Islet precursor cell (in vitro differentiated cells): ENCODE measurements at places on chromosomes 5 and 9.

- DNase-seq: no peak
These were observed 373.6 kb downstream of the ADGRV1 start for GRCh38 chr5:90932052-90932699.

GRCh38 chr9:24846248-24846912 is 300.7 kb upstream of the IZUMO3 start:
- no peak for DNase-seq

DNA sequence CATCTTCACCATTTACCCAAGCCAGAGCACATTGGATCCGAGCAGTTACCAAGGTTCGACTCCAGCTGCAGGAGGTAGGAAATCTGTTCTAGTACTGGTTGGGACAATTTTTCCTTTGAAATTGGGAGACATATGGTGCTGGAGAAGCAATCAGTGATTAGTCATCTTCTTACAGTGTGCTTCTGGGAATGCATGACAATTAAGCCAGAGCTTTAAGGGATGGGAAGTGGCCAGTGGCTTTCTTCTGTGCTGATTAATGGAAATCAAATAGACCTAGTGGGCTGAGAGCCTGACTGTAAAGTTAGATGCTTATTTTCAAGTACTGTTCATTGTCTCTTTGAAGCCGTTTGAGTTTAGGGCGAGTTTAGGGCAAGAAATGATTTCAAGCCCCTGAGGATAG is 152.1 kb downstream of the UNC13B start:
- DNase-seq: no peak

- DNase-seq: no peak
These were observed 33.0 kb downstream of the ITK start for GRCh38 chr5:157213527-157214243.

DNA sequence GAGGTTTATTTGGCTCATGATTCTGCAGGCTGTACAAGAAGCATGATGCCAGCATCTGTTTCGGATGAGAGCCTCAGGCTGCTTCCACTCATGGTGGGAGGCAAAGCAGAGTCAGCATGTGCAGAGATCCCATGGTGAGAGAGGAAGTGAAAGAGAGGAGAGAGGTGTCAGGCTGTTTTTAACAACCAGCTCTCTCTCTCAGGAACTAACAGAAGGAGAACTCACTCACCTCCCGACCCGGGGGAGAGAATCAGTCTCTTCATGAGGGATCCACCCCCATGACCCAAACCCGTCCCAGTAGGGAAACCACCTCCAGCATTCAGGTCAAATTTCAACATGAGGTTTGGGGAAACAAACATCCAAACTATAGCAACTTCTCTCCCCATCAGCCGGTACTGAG is 187.7 kb downstream of the ENC1 start:
- DNase-seq: no peak

DNA sequence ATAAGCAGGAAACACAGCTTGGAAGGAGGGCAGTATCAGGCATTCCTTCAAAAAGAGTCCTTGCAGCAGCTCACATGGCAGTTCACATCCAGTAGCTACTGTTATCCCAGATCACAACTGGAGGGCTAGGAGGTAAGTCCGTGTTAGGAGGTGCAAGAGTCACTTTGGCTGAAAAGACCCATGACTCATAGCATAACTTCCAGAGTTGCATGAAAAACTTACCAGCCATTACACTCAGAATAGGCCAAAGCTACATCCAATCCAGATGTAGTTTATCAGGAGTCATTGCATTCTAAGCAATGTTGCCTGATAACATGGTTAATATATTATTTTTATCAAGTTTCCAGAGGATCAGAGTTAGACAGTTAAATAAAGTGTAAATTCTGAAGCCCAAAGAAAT is 1126.4 kb upstream of the SEMA6A start:
- DNase-seq: no peak

- DNase-seq: no peak
These were observed 12.7 kb upstream of the TRIM32 start for GRCh38 chr9:116674210-116674980.

DNA sequence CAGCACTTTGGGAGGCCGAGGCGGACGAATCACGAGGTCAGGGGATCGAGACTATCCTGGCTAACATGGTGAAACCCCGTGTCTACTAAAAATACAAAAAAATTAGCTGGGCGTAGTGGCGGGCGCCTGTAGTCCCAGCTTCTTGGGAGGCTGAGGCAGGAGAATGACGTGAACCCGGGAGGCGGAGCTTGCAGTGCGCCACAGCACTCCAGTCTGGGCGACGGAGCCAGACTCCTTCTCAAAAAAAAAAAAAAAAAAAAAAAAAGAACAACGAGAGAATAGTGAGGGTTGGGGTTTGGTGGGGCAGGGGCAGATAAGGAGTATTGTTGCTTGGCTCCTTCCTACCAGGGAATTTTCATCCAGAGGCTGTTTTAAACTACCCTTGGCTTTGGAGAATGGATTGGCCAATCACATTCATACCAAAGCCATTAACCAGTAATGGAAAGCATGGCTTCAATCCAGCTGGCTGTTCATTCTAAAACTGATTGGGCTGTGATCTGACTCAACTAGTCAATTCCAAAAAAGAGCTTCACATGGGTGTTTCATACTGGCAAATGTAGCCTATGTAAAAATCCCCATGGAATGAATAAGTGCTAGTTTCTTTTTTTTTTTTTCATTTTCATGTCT is 64.4 kb downstream of the PLCXD3 start:
- DNase-seq: no peak

GRCh38 chr5:114727358-114727757 is 365.5 kb downstream of the KCNN2 start:
- no peak for DNase-seq

DNA sequence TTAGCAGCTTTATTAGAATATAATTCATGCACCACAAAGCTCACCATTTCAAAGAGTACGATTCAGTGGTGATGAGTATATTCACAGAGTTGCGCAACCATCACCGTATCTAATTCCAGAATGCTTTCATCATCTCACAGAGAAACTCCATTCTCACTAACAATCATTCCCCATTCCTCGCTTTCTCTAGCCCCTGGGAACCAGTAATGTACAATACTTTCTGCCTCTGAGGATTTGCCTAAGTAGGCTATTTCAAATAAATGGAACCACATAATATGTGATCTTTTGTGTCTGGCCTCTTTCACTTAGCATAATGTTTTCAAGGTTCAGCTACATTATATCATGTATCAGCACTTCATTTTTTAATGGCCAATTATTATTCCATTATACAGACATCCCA is 145.1 kb upstream of the ADAMTS16 start:
- no peak for DNase-seq

DNA sequence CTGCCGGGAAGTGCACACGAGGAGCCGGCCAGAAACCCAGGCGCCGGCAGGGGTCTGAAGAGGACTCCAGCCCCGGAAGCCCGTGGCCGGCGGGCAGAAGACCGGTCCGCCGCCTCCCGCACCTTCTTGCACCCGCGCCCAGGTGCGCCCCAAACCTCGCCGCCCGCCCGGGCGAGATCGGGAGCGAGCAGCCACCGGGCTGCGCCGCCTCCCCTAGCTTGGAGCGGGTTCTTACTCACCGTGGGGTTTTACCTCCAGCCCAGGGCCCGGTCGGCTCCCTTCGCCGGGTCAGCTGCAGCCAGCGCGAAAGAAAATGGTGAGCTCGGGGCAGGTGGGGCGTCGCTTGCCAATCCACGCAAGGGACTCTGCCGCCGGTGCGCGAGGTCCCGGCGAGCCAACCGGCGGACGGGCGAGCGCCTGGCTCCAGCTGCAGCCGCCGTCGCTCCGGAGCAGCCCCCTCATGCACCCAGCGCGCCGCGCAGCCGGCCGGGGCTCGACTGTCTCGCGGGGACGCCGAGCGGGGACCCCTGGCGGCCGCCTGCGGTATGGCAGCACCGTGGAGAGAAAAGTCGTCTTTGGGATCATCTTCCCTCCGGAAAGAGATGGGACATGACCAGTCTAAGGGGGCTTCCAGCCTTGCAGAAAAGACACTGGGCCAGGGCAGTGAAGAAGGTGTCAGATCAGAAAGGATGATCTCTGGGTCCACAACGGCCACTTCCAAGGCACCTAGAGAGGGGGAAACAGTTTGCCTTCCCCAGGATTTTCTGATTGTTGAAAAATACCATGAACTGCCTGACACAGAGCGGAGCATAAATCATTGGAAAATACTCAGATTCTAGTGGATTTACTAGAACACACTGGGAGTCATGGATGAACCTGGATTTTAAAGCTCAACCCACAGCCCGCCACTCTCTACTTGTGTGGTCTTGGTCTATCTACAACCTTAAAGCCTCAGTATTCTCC is at the start of gene MOB3B:
Gene MOB3B (minus strand): TSS at position 499 of the 963 bp plus-strand sequence. CDS start 74,264 bp downstream, outside the sequence.
- DNase-seq: peak; percentile 92

GRCh38 chr9:134393582-134394280 is 67.5 kb downstream of the RXRA start:
- no peak for DNase-seq

DNA sequence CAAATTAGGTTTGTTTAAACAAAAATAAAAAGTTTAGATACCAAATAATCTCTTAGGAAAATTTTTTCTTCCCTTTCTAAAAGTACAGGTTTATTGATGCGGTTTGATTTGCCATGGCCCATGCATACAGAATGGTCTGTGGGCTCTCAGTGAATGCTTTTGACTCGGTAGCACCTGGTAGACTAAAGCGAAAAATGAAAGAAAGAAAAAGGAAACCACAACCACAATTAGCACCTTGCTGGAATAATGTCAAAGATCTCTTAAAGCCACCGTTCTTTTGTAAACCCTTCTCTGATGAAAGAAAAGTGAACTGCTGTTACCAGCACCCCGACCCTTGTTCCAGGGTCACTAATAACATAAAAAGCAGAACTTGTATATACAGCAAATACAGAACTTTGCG is 157.9 kb downstream of the NFIB start:
- no peak for DNase-seq

DNA sequence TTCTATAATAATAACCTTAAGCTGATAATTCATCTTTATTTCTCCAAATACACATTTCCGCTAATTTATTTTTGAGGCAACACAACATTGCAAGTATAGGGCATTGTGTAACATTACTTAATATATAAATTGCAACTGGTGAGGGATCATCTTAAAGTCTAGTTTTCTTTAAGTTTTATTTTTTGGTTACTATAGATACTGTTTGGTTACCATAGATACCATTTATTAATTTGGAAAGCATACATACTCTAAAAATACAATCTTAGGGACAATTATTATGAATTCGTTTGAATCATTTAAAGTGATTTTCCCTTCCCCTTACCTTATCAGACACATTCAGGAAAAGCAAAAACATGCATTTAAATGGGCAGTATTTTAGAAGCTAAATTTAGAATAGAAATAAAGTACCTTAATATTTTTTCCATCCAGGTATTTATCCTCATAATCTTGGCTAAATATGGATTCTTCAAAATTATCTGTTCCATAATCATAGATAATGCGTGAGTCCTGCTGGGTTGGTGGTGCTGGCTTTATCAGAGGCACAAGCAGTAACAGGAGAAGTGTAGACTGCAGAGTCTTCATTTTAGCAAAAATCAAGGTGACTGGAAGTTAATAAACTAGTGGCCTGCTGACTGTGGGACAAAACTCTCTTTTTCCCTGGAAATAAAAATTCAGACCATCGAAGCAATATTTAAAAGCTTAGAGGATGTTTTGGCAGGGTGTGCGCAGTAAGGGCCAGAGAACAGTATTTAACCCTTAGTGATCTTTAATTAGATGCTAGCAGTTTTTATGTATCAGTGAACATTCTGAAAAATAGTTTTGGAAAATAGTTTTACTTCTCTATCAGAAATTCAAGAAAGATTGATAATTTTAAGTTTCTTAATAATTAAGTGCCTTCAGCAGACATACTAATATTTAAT is 1.3 kb downstream of the OGN start:
- DNase-seq: no peak

GRCh38 chr5:43362725-43363435 is 49.3 kb downstream of the CCL28 start:
- no peak for DNase-seq

- no peak for DNase-seq
These were observed 265.4 kb downstream of the SPOCK1 start for GRCh38 chr5:137233726-137234125.

- DNase-seq: peak; percentile 49
These were observed 53.5 kb upstream of the CDKN2AIPNL start for GRCh38 chr5:134464988-134465815.

DNA sequence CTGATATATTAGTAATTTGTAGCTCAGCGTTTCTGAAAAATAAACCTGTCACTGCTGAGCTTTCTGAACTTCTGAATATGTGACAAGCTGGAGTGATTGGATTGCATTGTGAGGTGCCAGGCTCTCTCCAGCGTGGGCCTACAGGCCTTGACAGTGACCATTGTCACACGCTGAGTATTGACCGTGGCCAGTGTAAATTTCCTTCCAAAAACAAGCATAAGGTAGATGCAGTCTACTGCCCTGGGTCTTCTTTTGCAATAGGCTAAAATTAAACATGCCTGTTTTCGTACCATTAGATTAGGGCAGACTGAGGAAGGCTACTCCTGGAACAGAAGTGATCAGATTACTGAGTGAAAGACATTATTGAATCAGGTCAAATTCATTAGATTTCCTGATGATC is 60.2 kb downstream of the SPEF2 start:
- DNase-seq: no peak
